ENCODE measurements at places on chromosomes 2 and 18.

- DNase-seq, result no peak
These were observed 258.9 kb upstream of the CHAC2 start for GRCh38 chr2:53508667-53509066.

GRCh38 chr2:223894968-223895367 is 50.2 kb downstream of the WDFY1 start:
- no peak for DNase-seq

GRCh38 chr2:129460299-129461198 is 518.9 kb upstream of the RAB6C start:
- DNase-seq, result no peak

DNA sequence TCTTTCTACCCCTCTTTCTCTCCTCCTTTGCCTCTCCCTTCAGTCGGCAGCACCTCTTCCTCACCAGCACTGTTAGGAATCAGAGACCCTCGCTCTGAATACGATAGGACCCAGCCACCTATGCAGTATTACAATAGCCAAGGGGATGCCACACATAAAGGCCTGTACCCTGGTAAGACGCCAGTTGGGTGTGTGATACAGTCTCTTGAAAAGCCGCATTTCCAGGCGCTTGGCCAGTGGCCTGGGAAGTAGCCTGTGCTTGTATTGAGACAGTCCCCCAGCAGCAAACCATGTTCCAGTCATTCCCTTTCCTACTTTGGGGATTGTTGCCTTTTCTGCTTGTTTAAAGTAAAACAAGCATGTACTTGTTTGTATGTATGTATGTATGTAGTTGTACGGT is 118.4 kb upstream of the DAPL1 start:
- no peak for DNase-seq

DNA sequence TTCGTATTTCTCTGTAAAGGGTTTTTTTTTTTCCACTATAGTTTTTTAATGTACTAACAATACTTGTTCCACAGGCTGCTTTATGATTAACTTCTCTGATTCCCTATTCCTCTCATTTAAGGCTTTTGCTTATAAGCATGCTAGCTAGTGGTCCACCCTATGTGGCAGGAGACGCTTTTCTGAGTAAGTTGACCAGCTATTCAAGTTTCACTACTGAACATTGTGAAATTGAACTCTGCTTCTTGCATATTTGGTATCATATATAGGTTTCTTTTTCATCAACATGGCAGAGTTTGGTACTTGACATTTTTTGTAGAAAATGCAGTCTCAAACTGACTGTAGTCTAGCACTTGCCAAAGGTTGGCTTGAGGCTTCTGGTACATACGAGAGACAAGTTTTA is 74.2 kb downstream of the OTX1 start:
- DNase-seq, result peak; percentile 2

DNA sequence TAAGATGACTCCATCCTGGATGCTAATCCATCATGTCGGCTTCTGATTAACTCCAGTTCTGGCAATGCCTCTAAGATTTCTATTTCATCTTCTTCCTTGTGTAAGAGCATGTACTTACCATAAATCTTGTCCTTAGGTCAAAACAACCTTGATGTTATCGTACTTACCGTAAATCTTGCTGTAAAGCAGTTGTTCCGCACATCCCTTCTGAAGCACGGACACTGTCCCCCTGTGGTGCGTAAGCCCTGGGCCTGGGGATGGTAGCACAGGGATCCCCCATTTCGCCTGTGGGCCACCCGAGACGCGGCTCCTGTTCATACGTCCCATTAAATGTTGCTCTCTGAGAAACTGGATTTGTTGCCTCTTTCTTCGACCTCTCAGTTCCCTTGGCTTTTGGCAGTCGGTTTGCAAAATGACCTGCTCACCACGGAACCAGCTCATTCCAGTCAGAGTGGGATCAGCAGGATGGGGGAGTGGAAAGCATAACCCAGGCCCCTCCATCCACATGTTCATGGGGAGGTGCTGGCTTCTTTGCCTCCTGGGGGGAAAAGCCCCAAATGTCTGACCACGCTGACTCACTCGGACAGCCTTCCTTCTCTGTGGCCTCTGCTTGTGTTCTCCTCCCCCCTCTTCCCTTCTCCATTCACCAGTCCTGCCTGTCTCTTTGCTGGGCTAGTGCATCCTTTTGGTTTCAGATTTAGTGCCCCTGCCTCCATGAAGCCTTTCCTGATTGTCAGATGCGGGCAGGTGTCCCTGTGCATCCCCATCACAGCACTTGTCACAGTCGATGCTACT is 49.9 kb downstream of the RAB31 start:
- DNase-seq, result no peak

DNA sequence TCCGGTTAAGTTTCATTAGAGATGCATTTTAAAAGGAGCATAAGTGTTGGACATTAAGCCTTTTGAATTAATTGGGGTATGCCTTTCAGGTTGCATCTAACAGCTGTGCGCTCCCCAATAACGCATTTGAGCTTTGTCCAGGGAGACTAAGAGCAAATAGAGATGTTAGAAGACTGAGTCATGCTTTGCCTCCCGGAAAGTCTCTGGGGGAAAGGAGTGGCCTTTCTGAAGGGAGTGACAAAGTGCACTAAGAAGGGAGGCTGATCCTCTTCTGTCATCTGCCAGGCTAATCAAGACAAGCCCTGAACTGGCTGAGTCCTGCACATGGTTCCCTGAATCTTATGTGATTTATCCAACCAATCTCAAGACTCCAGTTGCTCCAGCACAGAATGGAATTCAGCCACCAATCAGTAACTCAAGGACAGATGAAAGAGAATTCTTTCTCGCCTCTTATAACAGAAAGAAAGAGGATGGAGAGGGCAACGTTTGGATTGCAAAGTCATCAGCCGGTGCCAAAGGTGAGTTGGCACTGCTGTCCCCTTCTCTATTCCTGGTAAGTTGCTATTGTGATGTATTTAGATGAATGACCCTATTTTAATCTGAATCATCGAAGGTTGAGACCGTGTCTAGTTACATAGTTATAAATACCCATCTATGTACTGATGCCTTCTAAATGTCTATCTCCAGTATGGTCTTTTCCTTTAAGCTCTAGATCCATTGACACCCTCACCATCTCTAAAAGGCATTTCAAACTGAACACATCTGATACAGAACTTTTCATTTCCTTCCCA is 12.1 kb downstream of the TTL start:
- DNase-seq, result no peak

DNA sequence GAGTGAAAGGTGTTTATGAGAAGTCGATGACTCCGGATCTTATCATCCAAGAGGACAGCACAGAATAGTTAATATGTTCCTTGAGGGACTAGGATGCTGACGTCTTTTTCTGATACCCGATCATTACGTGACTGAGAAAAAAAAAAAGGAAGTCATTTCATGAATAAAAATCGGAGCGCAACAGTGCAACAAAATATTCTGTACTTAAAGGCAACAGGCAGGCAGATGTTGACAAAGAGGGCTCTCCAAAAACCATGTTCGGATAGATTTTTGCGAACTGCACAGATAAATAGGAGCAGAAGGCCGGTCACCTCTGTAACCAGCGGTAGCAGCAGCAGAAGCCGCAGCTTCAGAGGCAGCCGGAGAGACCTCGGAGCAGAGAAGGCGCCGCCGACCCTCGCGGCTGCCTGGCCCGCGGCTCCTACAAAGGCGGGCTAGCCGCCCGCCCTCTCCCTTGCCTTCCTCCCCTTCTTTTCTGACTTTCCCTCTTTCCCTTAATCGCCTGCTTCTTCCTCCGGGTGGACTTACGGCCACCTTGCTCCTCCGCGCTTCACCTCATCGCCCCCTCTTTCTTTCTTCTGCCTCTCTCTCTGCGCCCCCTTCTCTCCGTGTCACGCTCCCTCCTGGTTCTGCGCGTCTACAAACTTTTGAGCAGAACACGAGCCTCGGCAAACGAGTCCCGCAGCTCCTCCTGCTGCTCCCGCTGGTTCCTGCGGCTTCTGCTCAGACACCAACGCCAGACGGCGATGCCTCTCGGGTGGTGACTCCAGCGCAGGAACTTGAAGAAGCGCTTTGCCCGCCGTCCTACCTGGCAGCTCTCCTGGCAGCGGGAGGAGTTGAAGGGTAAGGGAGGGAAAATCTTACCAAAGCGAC is at the start of gene ADCYAP1:
ADCYAP1 (plus strand) TSS at position 654 of the 873 bp plus-strand sequence. CDS start 516 bp downstream, outside the sequence.
- DNase-seq, result no peak

GRCh38 chr18:32200766-32201165 is 10.9 kb downstream of the MEP1B start:
- no peak for DNase-seq

DNA sequence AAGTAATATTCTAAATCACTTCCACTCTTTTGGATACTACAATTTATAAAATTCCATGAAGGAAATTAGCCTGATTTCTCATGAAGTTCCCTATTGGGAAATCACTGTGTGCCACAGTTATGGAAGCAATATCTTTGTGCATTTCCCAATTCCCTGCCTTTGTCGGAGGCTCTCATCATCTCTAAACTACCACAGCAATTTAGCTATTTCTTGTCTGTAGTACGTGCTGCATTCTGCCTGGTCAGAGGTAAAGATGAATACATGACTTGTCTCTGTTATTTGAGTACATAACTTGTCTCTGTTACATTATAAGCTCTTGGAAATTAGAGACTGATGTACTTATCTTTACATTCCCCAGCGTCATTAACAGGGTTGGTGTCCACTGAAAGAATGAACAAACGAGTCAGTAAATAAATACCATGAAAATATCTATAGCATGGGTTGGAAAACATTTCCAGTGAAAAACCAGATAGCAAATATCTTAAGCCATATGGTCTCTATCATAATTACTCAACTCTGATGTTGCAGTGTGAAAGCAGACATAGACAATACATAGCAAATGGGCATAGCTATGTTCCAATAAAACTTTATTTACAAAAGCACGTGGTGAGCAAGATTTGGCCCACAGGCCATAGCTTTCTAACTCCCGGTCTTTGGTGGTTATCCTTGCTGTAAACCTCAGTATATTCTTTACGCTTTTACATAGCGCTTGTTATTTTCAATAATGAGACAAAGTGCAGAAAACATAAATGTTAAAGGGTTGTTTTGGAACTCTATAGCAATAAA is 78.8 kb downstream of the BCL2 start:
- no peak for DNase-seq

DNA sequence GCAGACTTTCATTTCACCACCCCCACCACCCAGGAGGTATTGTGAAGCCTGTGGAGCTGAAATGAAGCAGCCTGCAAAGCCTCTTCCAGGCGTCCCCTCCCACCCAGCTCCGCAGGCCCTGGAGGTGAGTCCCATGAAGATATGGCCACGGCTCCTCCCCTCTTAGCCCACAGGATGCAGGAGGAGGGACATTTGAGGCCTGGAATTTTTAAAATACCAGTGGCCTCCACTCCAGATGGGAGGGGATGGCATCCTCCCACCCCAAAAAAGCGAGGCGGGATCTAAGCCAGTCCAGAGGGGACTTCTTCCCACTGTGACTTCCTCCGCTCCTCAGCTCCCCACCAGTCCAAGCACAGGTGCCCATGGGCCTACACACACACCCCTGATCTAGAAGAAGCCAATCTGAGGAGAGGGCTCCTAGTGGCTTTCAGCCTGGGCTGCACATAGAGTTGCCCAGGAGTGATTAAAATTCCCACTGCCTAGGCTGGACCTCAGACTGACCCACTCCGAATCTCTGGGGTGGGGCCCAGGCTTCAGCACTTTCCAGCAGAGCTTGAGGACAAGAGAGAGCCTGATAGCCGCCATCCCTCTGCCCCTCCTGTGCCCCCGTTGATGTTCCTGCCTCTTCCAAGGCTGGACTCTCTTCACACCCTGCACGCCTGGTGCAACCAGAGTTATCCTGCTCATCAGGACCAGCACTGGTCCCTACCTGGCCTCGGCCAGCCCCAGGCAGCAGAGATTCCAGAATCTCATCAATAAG is 206.9 kb downstream of the TNS1 start:
- DNase-seq, result no peak

GRCh38 chr2:48754874-48755273 is 650 bp downstream of the LHCGR start:
- DNase-seq, result no peak

- no peak for DNase-seq
These were observed 34.7 kb downstream of the ONECUT2 start for GRCh38 chr18:57469884-57470283.

DNA sequence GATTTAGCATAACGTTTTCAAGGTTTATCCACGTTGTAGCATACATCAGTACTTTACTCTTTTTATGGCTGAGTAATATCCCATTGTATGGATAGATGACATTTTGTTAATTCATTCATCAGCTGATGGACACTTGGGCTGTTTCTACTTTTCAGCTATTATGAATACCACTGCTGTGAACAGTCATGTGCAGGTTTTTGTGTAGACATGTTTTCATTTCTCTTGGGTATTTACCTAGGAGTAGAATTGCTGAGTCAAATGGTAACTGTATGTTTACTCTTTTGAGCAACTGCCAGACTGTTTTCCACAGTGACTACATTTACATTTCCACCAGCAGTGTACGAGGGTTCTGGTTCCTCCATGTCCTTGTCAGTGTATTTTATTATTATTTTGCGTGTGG is 33.9 kb downstream of the COX7A2L start:
- DNase-seq, result no peak

DNA sequence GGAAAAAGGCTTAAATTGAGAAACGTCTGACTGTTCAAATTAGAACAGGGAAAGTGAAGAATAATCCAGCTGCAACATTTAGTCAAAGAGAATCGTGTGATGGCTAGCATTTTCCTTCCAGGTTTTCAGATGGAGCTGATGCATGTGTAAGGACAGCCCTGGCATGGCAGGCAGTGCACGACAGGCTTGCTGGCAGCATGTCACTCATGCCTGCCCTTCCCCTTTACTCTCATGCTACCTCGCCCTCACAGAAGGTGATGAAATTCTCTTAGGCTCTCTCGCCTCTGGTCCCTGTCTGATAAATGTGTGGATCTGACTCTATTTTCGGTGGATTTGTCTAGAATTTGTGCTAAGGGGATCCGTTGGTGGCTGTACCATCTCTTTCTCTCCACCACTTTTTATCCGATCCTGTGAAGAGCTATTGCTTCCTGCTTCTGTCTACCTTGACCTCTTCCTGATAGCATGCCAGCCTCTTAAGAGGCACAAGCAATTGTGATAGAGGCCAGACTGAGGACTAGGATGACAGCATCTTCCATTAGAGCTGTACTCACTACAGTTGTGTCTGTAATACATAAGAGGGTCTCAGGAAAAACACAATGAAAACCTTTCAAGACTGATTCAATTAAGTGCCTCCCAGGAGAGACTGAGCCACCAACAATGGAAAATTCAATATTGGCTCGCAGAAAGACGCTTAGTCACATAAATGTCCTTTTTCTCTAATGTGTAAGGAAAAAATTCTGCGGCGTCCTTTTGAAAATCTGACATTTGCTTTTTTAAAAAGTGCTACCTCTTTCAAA is 65.6 kb upstream of the NOSTRIN start:
- no peak for DNase-seq

DNA sequence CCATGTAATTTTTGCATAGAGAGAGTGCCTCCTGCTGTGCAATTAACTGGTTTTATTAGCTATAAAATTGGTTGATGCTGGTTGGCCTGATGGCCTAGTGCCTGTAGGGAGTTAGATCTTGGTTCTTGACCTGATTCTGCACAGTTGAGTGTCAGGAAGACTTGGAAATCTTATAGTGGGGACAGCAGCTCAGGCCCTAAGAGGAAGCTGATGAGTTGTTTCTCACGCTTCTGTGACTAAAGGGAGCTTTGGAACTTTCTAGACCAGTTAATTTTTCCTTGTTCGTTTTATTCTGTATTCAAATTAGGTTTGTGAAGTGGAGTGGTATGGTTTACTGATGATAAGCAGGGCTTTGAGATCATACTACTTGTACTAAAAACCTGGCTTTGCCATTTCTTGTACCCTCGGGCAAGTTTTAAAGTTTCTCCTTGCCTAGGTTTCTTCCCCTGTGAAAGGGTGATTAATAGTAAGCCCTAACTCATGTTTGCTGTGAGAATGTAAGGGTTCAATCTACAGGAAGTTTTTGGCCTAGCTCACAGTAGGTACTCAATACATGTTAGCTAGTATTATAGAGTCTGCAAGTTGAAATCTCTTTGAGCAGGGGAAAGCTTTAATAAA is 82.1 kb downstream of the MAP3K20 start:
- DNase-seq, result no peak

Measured in B cell (primary cell).